ENCODE measurements at places on chromosomes 4 and X.

DNA sequence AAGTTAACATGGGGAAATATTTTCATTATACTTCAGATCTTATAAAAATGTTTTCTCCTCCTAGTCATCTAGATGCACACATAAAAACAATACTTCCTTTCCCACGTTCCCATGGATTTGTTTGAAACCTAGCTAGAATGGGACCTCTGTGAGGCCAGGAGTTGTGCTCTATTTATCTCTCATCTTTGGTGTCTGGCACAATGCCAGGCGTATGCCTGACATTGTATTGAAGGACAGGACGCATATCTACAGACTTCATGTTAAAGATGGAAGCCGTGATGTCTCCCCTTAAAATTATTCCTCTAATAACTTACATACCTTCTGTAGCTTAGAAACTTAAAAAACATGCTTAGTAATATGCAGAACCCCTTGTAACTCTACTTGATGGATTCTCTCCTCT is 394.5 kb upstream of the FAT1 start:
- no peak for DNase-seq

DNA sequence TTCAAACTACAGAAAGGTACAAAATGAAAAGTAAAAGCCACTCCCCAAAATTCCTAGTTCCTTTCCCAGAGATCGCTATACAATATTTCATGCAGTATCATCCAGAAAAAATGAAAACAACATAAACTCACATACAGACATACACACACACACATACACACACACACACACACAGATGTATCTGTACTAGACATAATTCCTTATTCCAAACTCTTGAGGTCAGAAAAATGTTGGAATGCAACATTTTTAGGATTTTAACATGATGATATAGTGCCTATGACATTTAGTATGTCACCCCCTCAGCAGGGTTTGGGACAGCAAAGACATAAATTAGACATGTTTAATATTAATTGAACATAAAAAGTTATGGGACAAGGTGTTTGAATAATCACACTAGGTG is 73.4 kb upstream of the LHFPL1 start:
- no peak for DNase-seq

GRCh38 chr4:125693228-125693627 is 378.5 kb downstream of the FAT4 start:
- DNase-seq = no peak

- DNase-seq = no peak
Observed at GRCh38 chr4:174429701-174430410, 92.4 kb downstream of the HPGD start.

GRCh38 chr4:99166544-99166943 is 22.4 kb upstream of the ADH4 start:
- DNase-seq = no peak

DNA sequence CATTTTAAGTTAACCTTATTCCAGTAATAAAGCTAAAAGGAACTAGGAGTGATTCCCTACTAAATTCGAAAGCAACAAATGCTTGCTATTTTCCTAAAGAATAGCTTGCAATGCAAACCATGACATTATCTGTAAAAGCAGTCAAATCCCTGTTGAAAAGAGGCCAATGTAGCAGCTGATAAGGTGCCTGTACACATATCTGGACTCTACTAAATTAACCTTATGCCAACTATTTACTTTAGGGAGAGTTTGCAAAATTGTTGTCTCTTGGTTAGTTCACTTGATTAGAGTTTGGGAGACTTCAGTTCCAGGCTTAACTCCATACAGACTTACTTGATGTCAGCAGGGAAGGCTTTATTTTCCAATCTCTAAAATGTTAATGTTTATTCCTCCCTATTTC is 6.0 kb downstream of the IL13RA2 start:
- no peak for DNase-seq

DNA sequence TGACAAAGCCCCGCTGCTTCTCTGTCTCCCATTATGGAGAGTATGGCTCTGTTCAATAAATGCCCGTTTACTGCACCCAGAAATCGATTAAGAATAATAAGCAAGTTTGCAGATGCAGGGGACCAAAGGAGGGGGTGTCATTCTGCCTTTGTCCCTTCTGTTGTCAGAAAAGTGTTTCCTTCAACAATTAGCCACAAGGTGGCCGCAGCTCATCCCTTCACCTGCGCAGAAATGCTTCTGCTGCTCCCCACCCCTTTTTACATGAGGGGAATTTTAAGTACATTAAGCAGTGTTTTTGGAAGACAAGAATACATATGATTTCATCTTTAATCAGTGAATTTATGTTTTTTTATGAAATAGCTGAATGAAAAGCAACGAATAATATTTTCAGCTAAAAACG is 175.6 kb upstream of the ARX start:
- DNase-seq = peak; percentile 5

GRCh38 chr4:131013226-131013625 is 1917.3 kb downstream of the C4orf33 start:
- no peak for DNase-seq

DNA sequence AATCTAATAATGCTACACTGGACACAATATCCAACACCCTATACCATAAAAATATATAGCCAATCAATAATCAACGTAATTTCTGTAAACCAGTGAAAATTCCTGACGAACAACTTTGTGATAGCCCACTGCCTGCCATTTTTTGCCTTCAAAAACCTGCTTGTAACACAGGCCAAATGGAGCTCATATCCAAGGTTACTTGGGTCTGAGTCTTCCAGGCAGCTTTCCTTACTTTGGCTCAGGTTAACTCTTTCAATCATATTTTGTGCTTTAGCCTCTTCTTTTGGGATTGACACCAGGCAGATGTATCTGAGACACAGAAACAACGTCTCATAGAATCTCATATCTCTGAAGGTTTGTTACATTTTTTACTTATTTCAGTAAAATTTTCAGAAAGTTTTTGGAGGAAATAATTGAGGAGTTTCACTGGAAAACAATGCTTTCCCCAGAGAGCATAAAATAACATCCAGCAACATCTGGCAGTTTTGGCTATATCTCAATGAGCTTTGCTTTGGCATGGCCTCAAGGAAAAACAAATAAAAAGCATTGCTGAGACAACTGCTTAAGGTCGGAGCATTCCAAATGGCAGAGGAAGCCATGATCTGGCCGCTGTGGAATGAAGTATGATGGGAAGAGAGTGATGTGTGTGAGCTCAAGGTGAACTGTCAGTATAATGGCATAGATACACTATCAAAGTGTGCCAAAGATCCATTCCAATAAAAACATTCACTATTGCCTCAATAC is 162.9 kb upstream of the SPIN4 start:
- peak; percentile 46 for DNase-seq

DNA sequence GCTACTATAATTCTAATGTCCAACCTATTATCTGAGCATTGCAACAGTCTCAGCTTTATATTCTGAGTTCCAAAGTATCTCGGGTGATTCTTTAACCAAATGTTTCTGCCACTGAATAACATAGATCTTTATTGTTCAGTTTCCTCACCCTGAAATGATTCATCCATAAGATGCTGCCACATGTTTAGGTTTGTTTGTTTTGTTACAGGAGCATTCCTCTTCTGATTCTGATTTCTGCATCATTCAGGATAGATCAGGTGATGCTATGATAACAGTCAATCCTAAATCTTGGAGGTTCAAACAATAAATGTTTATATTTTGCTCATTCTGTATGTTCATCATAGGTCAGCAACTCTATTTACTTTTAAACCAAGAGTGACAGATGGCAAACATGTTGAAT is 927.6 kb downstream of the PCDH7 start:
- DNase-seq = no peak

- no peak for DNase-seq
Observed at GRCh38 chrX:150034788-150035187, 96.5 kb upstream of the EOLA2 start.

DNA sequence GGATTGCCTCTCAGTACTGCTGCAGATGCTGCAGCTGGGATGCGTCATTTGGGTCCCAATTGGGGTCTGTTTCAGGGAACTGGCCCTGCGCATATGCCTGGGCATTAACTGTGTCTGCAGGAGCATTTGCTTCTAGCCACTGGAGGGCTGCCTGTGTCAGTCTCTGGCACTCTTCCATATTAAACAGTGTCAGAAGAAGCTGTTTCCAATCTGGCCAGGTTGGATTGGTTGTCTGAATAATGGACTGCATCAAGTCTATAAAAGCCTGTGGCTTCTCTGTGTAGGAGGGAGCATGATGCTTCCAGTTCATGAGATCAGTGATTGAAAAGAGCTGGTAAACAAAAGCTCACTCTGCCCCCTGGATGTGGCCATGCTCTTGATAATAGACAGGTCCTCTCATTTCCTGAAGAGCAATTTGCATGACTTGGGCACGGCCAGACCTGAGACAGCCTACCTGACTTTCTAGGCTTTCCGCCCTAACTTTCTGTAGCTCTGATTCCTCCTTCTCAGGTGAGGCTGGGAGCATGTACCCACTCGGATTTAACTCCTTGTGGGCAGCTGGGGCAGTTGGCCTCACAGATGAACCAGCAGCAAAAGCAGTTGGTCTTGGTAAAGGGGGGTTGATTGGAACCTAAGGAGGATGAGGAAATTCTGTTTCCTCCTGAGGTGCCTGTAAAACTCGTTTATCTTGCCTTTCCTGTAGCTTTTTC is 29.2 kb downstream of the SULT1E1 start:
- peak; percentile 68 for DNase-seq

DNA sequence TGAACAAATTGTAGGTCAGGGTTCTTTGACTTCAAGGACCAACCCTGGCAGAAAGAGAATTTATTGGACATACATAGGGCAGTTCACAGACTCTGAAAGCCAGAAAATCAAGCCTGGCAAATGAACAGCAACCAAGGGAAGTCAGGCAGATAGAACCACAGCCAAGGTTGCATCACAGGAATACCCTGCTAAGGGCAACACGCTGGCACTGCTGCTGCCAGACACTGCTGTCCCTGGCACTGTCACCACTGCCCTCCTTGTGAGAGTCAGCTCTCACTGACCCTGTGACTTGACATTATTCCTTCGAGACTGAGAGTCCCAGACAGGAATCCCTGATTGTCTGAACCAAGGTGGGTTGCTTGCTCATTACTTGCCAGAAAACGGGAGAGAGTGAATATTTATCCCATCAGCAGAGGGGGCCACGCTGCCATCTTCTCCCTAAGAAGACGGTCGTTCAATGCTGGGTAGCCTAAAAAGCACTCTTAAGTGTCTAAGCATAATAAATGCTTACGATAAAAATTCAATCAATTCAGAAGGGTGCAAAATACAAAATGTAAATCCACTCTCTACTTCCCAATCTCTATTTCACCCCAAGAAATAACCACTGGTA is 23.2 kb upstream of the PTTG2 start:
- DNase-seq = no peak

DNA sequence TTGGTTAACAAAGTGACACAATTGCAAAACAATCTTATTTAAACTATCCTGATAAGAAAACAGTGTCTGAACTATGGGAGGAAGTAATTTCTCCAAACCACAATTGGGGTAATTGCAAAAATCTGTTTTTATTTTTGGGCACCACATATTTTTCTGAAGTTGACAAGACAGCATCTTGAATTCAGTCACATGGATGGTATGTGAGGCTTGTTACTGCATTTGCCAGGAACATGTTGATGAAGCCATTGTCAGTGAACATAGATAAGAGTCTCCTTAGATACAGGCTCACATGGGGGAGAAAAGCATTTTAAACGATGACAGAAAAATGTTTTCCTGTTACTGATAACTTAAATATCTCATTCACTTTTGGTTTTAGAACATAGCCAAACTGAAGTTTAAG is 5.5 kb upstream of the USP53 start:
- no peak for DNase-seq

DNA sequence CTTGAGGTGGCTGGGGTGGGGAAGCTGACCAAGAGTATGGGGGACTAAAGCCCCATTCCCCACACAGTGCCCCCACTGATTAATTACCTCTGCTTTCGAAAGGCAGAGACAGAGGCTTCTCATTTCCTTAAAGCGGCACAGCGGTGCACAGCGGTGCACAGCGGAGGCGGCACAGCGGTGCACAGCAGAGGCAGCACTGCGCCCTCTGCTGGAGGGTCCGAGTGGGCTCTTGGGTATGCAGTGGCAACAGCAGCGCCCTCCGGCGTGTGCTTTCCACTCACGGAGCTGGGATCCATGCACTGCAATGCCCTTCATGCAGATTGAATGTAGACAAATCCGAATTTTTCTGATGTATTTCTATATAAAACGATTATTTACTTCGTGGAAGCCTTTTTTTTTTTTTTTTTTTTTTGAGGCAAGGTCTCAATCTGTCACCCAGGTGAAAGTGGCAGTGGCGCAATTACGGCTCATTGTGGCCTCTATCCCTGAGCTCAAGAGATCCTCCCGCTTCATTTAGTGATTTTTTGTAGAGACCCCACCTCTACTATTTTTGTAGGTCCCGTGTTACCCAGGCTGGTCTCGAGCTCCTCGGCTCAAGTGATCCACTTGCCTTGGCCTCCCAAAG is 19.7 kb upstream of the PRPS2 start:
- DNase-seq = no peak

DNA sequence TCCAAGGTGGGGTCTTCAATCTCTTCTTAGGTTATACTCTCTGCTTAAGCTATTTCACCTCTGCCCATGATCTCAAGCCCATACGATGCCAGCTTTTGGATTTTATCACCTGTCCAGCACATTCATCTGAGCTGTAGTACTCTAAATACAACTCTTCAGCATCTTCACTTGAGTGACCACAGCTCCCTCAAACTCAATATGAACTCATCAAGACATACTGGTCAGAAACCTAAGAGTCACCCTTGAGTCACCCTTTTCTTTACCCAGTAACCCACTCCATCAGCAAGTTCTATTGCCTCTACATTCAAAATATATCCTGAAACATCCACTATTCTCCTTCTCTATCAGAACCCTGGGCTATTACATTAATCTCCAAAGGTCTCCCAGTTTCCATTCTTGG is 69.4 kb downstream of the DCHS2 start:
- DNase-seq = no peak

DNA sequence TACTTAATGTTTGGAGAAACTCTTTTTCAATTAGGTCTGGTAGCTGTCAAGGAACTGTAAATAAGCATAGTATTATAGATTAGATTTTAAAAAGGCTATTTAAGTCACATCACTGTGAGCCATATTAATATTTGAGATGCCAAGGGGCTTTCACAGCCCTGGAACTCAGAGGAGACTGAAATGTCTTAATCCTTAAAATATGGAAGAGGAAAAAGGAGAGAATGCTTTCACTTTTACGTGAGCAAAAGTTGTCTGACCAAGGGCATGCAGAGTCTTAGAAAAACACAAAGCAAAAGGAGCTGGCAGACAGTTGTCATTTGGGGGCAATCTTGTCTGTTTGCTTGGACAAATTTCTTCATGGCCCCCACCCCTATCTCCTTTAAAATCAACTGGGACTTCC is 253.2 kb upstream of the IGFBP7 start:
- no peak for DNase-seq
